GM23338 (cell line): ENCODE measurements at places on chromosomes 5 and 9. TPM values are rescaled to one million over a fixed set of nuclear protein-coding genes. Genes with fewer than 3 reads are reported as not detected.
A peak's percentile ranks its signal among the peaks of the same experiment; 100 is the strongest.

GRCh38 chr9:94210616-94211603 lies 48.2 kb upstream of the ZNF169 start:
- DNase-seq, result no peak

- peak; percentile 88 for DNase-seq
These were observed 46.7 kb downstream of the PRRC1 start for GRCh38 chr5:127564002-127564769.

- no peak for DNase-seq
These were observed 490.0 kb upstream of the COX7C start for GRCh38 chr5:86127696-86128095.

DNA sequence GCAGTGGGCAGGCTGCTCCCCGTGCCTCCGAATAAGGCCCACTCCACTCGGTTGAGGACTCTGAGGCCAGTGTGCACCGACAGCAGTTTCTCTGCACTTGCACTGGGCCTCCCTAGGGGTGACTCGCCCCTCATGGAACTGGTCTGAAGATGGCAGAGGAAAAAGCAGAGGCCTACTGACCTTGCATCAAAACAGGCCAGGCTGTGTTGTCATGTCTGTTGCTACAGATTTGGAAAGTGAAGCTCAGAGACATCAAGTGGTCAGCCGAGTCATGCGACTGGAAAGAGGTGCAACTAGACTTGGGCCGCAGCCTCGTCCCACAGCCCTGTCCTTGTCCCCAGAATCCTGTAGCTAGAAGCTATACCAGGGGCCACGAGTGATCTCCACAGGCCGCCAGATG lies 78.3 kb downstream of the DCP2 start:
- DNase-seq, result no peak

- DNase-seq, result no peak
These were observed 1361.7 kb upstream of the CDH9 start for GRCh38 chr5:28400076-28400475.

DNA sequence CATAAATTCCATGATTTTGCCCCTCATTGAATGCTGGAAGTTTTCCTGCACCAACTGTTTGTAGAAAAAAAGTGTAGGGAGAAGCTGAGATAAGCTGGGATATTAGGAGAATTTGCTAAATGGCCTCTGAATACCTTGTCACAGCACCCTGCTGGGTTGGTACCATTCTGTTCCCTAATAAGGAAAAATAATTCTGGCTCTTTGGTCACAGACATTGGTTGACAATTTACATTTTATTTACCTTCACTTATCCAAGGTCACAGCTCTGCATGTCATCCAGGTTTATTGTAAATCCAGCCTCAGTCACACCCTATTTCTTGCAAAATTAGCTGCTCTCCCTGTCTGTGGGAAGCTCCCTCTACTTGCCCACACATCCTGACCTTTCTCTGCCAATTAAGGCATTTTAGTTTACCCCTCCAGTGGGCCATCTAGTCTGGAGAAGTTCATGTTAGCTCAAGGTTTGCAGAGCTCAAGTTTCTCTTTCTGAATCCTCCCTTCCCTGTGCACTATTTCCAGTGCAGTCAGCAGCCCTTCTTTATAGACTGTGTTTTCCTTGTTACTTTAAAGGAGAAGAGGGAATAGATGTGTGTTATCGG lies 115.4 kb upstream of the NTRK2 start:
- DNase-seq, result peak; percentile 14

DNA sequence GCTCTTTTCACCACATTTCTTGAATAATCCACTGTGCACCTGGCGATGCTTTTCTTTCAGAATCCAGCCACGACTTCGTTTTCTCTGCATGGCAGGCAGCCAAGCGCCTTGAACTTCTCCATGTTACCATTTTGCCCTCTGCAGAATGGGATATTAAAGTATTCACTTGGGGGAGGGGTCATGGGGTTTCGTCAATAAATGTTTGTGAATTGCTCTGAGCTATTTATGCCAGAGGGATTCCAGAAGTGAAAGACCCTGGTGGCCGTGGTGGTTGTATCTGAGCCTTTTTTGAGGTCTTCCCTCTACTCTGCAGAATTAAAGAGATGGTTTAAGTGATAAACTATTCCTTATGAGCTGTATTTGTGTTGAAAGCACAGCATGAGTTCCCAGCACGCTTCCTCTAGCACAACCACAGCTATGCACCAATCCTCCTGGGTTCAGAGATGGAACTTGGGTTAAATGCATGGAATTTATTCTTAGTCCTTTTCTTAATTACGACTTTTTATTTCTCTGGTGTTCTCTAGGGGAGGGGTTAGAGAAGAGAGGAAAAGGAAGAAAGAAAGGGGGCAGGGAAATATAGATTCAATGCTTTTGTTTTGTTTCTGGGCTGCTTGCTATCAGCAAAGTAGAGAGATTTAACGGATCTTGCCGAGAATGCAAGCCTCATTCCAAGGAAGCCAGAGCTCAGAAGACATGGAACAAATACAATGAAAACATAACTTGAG lies 478.2 kb upstream of the TNC start:
- DNase-seq, result peak; percentile 16

GRCh38 chr5:95042037-95042436 lies 242.9 kb downstream of the MCTP1 start:
- no peak for DNase-seq

- DNase-seq, result no peak
These were observed 153.1 kb upstream of the OTULINL start for GRCh38 chr5:14428302-14429081.

DNA sequence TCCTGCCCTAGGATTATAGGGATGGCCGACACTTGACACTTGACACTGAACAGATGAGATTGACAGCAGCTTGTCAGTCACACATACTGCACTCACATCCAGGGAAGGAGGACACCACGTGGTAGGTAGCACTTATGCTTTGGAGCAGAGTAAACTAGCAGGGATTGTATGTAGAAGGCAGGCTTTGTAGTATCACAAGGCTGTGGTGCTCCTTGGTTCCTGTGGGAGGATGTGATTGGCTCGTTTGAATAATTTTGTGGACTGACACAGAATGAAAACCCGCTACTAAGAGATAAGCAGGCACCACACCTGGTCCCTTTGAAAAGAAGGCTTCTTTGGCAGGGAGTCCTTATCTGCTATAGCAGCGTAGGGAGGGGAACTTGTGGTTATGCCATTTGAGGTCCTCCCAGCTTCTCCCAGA lies 63.6 kb upstream of the IL12B start:
- no peak for DNase-seq

DNA sequence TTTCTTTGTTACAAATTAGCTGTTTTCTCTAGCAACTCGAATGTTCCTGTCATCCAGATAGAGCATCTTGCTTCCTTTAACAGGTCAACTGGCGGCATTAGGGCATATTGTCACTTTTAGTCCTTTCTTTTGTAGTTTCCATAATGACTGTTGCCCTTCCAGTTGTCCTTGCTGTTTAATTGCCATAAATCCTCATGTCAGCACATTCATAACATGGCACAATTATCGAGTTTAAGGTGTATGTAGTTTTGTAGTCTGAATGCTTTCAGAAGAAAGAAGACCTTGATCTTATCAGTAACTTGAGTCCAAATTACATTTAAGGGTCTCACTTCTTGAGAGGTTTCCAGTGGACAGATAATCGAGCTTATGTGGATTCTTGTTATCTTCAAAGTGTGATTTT lies 161.7 kb upstream of the CDH12 start:
- DNase-seq, result no peak

GRCh38 chr9:108835831-108836230 lies 20.0 kb downstream of the ACTL7B start:
- DNase-seq, result no peak

- DNase-seq, result no peak
These were observed 12.9 kb downstream of the TAS2R1 start for GRCh38 chr5:9617221-9617620.

- DNase-seq, result peak; percentile 57
These were observed 355.3 kb downstream of the BNC2 start for GRCh38 chr9:16515207-16515606.

DNA sequence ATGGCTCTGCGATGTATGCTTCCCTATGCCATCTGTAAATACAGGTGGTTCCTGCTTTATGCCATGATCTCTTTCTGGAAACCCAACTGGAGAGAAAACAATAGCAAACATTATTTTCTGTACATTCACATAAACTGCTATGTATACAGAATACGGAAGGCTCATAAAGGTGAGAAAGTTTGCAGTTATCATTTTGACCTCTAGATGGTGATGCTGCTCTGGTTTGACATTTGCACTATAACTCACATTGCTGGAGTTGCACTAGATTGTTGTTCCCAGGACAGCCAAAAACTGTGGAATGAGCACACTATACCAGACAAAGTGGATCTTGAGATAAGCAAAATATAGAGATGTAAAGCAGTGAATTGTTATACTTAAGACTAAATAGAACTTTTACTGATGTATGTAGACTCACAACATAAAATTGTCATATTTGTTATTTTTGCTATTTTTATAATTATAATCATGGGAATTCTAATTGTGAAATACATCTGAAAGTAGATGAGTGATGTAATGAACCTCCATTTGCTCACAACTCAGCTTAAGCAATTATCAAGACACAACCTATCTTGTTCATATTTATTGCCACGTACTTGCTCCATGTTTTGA lies 246.5 kb downstream of the PTPRD start:
- peak; percentile 67 for DNase-seq

DNA sequence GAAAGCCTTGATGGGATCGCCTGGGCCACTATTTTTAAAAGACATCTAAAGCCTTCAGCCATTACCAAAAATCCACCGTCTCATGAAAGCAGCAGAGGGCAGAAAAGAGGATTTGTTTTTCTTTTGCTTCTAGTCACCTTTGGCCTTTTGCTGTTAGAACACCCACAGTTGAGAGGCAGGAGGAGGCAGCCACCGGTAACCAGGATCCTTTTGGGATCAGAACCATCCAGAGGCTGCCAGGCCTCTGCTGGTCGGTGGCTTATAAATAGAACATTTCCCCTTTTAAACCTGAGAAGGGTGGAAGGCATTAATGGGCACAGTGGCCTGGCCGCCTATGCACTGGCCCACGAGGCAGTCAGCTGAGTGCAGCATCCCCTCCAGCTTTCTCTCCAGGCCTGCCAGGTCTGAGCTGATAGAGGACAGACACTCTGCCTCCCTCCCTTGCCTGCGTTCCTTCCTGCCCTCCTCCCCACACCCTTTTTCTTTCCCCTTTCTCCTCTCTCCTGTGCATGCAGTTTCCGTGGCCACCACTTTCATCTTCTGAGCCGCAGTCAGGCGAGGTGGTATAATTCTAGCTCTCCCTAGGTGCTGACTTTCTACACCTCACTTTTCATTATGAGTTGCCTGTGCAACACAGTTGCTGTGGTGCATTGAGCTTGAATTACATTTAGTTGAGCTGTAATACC lies 253.4 kb downstream of the ARHGAP26 start:
- DNase-seq, result peak; percentile 10

Gene GFRA3
- 0.39 and 1.1 TPM in 2 replicates for total RNA-seq

Gene PCDHGA8
- 4.6 and 5.3 TPM in 2 replicates for total RNA-seq

Gene TMC1
- total RNA-seq, result 0.54 and 1.2 TPM in 2 replicates

Gene PCDHB4
- 1.7 and 2.7 TPM in 2 replicates for total RNA-seq
